ENCODE measurements at places on chromosomes 5 and 9.
A peak's percentile ranks its signal among the peaks of the same experiment; 100 is the strongest.

- DNase-seq = no peak
Measured at GRCh38 chr5:24817966-24818365, 173.2 kb upstream of the CDH10 start.

GRCh38 chr9:71355884-71356283 lies 234.5 kb upstream of the TRPM3 start:
- DNase-seq = no peak

DNA sequence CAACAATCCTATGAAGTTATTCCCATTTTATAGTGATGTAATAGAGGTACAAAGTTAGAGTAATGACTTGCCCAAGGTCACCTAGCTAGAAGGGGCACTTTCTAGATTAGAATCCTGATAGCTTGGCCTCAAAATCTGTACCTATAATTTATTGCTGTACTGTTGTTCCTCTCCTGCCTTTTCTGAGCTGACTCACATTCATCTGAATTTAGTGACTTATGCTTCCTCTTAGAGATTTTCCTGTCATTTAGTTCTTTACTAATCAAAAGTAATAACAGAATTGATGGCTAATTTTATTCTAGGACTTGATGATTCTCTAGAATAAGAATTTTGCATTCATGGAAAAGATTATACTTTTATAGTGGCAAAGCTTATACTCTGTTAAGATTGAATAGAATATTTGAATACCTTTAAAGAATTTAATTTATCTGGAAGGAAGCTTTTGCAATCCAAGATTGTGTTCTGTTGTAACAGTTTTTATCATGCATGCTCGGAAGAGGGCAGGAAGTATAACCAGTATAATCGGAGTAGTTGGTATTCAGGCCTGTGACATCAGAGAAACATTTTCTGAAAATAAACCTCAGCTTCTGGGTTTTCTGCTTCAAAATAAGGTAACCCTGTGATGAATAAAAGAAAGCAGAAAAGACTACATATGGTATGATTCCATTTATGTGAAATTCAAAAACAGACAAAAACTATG lies 21.3 kb downstream of the CYSTM1 start:
- no peak for DNase-seq

DNA sequence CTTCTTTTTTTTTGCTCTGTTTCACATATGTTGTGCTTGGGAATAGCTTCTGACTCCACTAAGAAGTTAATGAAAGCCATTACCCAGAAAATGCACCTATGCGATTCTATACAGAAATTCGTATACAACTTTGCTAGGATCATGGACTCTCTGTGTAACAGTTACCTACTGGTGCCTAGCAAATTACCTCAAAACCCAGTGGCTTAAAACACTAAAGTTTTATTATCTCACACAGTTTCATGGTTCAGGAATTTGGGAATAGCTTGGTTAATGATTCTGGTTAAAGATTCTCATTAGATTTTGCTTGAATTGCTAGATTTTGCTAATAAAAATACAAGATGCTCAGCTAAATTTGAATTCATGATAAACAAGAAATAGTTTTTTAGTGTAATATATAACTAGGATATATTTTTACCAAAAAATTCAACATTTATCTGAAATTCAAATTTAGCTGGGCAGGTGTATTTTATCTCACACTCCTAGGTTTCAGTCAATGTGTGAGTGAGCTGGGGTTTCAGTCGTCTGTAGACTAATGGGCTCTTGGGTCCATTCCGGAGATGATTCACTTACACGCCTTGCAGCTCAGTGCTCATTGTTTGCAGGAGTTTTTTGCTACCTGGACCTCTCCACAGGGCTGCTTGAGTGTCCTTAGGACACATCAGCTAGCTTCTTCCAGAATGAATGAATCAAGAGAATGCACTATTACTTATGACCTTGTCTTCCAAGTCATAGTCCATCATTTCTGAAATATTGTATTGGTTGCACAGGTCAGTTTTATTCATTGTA lies 75.1 kb downstream of the MROH2B start:
- no peak for DNase-seq

GRCh38 chr5:81020478-81021167 lies 60.5 kb downstream of the RASGRF2 start:
- no peak for DNase-seq

GRCh38 chr9:128416432-128417019 lies 4.1 kb upstream of the CERCAM start:
- DNase-seq = no peak

- peak; percentile 67 for DNase-seq
Measured at GRCh38 chr5:61625681-61626621, 293.9 kb downstream of the ZSWIM6 start.

DNA sequence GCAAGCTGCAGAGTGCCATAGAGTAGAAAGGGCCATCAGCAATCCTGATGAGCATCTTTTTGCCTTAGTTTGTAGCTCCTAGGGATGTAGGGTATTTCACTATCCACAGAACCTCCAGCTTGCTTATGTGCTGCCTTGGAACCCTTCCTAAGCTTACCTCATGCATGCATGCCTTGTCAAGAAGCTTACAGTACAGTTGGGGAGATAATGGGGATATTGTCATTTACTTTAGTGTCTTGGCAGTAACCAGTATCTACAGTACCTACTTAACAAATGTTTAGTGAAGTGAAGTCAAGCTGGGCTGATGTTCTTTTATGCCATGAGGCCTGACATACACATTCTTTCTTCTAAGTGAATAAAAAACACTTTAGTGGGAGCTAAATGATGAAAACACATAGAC lies 164.6 kb upstream of the PPP1R2B start:
- no peak for DNase-seq

DNA sequence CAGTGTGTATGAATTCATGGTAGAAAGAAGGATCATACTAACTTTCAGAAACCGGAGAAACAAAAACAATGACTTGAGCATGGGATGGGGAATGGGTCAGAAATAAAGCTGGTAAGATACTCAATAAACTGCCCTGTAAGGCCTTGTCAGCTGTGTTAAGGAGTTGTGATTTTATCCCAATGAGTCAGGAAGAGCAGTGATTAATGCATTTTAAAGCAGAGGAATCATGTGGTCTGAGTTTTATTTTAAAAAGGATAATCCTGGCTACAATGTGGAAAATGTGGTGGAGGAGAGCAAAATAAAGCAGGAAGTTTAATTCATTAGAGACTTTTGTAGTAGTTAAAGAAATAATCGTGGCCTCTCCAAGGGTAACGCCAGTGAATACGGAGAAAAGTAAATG lies 28.7 kb downstream of the DHX29 start:
- no peak for DNase-seq

GRCh38 chr9:18739127-18739526 lies 265.2 kb downstream of the ADAMTSL1 start:
- no peak for DNase-seq

DNA sequence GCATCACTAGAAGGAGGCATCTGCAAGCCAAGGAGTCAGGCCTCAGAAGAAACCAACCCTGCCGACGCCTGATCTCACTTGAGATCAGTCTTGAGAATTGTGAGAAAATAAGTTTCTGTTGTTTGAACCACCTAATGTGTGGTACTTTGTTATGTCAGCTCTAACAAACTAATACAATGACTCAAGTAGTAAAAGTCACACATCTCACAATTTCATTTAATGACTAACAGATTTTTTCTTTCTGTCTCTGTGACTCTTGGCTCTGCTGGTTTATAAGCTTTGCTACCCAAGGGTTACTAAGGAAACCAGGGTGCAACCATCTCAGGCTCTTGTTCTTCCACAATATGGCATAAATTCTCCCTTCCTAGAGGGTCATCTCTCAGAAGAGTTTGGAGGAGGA lies 315.8 kb upstream of the GRAMD2B start:
- DNase-seq = no peak

DNA sequence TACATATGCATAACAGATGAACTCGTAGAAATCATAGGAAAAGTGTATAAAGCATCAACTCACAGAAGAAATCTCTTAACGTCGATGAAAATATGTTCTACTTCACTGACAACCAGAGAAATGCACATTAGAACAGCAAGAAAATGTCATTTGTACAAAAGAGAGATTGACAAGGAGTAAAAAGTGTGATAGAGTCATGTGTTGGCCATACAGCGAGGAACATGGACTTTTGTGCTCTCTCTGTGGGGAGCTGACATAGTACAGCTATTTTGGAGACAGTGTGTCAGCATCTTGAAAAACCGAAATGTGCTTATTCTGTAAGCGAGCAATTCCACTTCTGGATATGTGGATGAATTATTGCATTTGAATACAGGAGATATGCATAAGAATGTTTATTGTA lies 477.9 kb downstream of the ICE1 start:
- DNase-seq = no peak

DNA sequence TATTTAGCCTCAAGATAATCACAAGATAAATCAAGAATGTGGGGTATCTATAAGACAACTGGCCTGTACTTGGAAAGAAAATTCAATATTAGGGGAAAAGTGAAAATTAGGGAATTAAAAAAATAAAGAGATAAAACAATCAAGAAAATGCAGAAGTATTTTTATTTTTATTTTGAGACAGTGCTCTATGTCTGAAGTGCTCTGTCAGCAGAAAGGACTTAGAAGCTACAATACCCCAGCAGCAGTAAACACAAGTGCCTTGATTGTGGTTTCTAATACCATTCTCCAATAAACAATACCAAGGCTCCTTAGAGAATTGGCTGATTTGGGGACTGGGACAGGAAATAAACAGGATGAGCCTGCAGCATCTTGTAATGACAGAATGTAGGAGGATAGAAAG lies 144.9 kb downstream of the RFK start:
- no peak for DNase-seq

- DNase-seq = no peak
Measured at GRCh38 chr5:5335107-5335506, 87.4 kb upstream of the ICE1 start.

DNA sequence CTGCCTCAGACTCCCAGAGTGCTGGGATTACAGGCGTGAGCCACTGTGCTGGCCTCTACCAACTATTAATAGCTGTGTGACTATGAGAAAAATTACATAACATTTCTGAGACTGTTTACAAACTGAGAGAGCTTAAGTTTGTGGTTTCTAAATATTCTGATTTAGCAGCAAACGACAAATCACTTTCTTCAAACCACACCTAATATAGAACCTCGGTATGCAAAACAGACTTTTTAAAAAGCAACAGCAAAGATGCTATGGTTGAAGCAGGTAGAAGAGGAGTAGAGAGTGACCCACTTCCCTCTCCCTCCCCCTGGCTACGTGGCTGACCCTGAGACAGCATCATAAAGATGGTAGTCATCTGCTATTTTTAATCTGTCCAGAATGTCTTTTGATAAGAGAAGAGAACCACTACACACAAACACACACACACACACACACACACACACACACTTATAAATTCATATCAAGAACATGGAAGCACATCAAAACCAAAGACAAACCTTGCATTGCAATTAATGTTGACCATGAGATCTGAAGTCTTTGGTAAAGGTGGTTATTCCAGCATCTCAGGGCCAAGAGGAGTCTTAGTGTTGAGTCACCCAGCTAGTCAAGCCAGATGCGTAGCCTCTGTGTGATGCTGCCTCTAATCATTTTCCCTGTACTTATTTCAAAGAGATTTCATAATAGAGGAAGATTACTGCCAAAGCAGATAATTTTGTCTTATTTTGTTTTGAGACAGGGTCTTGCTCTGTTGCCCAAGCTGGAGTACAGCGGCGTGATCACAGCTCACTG lies 58.1 kb upstream of the TMEM215 start:
- DNase-seq = no peak

DNA sequence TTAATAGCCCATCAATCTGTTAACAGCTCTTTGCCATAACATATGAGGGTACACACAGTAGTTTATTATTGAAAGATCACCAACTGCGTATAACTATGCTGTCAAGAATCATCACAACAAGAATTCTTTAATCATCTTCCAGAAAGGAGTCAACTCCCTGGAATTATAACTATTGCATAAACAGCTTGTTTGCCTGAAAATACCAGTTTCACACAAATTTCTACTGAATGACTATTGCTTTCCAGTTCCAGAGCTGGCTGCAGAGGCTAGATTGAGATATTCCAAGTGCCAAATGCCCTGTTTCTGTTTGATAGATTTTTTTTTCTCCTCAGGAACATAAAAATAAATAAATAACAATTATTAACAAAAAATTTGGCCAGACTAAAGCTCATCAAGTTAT lies 444.7 kb downstream of the TLE1 start:
- no peak for DNase-seq

DNA sequence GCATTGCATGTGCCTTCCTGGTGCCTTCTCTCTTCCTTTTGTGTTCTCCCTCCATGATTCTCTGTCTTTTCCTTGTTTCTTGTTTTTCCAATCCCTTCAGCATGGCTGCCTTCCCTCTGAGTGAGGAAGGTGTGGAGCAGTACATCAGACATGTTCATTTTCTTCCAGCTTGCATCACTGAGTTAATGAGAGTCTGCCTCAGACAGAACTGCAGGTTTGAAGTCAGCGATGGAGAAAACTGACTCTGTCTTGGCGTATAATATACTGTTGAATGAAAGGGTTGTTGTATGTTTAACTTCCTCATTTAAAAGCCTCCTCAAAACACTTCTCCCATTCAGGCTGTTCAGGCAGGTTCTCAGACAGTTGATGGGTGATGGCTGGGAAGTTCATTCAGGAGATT lies 129.3 kb downstream of the KDM4C start:
- DNase-seq = no peak

GRCh38 chr9:3124001-3124400 lies 280.1 kb upstream of the PUM3 start:
- no peak for DNase-seq

- no peak for DNase-seq
Measured at GRCh38 chr5:55306641-55307382, 682 bp downstream of the DHX29 start.

- DNase-seq = no peak
Measured at GRCh38 chr5:17147170-17147569, 70.3 kb upstream of the BASP1 start.

DNA sequence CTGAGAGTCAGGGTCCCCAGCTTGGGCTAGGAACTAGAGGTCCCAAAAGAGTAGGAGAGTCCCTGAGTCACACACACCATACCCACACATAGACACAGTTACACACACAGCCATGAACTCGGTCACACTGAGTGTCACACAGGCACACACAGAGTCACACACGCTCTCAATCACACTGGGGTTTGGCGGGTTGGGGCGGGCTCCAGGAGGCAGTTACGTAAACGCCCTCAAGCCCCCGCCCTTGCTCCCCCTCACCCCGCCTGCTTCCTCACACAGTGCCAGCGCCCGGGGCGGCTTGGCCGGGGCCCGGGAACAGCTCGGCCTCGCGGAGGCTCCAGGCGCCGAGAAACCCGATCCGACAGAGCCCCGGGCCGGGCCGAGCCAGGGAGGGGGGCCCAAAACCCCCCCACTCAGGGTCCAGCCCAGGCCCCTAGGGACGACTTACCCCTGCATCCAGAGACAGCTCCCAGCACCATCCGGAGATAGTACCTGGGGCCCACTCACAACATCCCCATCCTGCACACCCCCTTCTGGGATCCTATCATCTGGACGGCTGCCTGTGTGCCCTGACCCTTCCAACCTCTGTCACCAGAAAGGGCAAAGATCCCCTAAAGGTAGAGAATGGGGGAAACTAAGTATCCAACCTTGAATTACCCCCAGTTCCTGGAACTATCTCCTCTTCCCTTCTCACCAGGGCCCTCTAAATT lies 3.5 kb upstream of the CNTFR start:
- DNase-seq = no peak

GRCh38 chr5:1175015-1175414 lies 26.4 kb upstream of the SLC6A19 start:
- no peak for DNase-seq

- no peak for DNase-seq
Measured at GRCh38 chr5:164277720-164278119, 772.3 kb downstream of the MAT2B start.

GRCh38 chr5:83035373-83036100 lies 41.7 kb downstream of the TMEM167A start:
- DNase-seq = no peak

- DNase-seq = no peak
Measured at GRCh38 chr5:81843845-81844244, 92.9 kb upstream of the SSBP2 start.

Data from stimulated activated CD8-positive, alpha-beta memory T cell treated with anti-CD3 and anti-CD28 coated beads, Interleukin-4, amount 100 ng/mL, for 48 hours (primary cell).